LHCN-M2 (cell line): ENCODE measurements at places on chromosomes 16 and 17. TPM values are rescaled to one million over a fixed set of nuclear protein-coding genes. Genes with fewer than 3 reads are reported as not detected.

DNA sequence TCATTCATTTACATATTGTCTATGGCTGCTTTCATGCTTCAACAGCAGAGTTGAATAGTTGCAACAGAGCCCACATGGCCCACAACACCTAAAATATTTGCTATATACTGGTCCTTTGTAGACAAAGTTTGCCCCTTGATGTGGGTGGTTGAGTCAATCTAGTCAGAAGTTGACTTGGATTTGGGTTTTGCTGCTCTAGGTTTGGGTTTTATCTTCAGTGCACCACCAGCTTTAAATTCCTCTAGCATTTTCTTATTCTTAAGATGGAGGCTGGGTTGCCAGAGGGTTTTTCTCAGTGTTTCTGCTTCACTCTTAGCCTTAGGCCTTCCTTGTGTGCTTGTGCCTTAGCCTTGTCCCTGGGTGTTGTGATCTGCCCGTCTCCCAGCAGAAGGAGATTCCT is 51.0 kb downstream of the CCDC182 start:
- no peak for DNase-seq

- DNase-seq: no peak
These were observed 61.7 kb upstream of the CLEC18A start for GRCh38 chr16:69889295-69889964.

DNA sequence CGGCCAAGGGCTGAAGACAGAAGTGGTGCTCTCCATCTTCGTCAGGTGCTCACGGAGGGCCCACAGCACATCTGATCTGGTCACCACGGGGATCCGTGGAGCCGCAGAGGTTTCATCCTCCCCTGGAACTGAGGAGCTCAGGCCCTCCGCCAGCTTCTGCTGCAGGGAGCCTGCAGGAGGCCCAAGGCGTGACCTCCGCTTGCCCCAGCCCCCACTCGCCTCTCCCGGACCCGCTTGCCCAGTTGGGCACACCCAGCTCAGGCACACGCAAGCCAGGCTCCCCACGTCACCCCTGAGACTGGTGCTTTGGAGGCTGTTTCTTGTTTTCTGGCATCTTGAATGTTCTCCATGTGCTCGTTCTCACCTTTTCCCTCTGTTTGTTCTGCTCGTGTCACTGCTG is 39.4 kb upstream of the CHMP6 start:
- no peak for DNase-seq

DNA sequence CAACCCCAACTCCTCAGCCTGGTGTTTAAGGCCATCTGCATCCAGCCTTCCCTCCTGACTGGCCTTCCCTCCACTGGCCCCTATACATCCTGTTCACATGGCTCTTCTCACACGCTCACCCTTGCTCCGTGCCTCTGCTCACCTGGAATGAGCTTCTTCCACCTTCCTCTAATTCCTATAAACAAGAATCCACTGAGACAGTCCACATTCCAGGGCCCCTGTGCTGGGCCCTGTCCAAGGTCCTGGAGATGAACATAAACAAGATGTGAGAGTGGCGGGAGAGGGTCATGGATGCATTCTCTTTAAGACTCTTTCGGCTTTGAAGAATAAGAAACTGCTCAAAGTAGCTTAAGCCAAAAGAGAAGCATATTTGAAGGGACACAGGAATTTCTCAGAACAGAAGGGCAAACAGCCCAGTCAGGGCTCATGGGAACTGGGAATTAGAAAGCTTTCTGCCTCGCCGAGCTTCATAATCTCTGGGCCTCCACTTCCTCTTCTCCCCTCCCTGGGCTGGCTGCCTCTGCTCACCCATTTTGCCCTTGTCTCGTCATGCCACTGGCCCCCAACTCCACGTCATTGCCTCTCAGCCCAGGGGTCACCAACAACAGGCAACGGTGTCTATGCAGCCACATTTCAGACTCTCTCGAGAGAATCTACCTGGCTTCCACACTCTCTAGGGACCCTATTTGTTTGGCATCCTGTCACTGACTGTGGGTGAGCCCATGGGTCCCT is 13.5 kb downstream of the SPPL2C start:
- peak; percentile 5 for DNase-seq

DNA sequence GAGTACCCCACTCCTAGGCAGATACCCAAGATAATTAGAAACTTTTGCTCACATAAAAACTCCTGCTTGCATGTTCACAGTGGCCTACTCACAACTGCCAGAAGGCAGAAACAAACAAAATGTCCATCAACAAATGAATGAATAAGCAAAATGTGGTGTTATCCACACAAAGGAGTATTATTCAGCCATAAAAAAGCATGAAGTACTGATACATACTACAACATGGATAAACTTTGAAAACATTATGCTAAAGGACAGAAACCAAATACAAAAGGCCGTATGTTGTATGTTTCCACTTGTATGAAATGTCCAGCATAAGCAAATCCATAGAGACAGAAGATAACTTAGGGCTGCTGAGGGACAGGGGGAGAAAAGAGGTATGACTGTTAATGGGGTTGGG is 1.9 kb downstream of the HSDL1 start:
- no peak for DNase-seq

GRCh38 chr17:57441270-57441600 is 184.9 kb downstream of the MSI2 start:
- no peak for DNase-seq

DNA sequence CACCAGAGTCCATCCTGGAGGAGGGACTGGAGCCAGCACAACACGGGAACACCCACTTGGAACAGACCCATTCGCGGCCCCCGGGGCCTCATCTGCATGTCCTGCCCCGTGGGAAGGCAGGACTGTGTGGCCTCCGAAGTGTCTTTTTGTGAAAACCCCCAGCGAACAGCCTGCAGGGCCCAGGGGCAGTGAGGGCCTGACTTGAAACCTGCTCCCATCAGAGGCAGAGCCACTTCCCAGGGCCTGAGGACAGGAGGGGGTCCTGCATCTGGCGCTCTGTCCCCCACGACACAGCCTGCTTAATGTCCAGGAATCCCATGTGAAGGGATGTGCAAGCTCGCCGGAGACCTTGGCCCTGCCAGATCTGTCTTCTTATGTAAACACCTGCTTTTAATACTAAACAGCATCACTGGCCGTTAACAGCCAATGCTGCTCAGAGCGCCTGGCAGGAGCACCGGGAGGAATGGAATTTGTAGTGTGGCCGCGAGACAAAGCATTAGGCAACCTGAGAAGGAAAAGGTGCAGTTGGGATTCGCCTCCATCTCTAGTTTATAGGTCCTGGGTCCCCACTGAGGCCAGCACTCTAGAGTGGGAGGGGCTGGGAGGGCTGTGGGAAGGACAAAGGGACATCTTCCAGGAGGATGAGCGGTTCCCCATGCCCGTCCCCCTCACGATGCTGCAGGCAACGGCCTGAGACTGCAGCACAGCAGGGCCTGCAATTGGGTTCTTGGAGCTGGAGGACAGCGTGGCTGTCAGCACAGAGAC is 9.6 kb upstream of the EVPL start:
- no peak for DNase-seq

- DNase-seq: peak; percentile 99
These were observed 6.7 kb upstream of the CD68 start for GRCh38 chr17:7572588-7573323.

DNA sequence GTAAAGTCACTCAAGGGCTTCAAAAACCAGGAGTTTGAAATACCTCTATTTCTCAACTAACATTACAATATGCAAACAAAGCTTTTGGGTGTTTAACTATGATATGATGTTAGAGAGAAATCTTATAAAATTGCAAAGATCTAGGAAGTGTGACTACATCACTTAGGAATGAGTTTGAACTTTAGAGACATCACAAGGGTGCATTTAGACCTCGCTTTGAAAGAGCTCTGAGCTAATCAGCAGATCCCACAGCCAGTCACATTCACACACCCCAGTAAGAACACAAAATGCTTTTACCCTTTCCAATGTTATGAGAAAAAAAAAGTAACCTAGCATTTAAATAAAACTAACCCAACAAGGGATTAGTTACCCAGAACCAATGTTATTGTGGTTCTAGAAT is 45.2 kb downstream of the HYDIN start:
- DNase-seq: no peak

GRCh38 chr17:71023249-71024030 is 854.1 kb downstream of the KCNJ2 start:
- peak; percentile 11 for DNase-seq

- DNase-seq: peak; percentile 72
These were observed 4.4 kb downstream of the CFAP97D1 start for GRCh38 chr17:43784628-43785101.

- peak; percentile 37 for DNase-seq
These were observed 5.1 kb downstream of the UBN1 start for GRCh38 chr16:4852221-4852872.

The SSTR5 gene
- 0.64 and 0.98 TPM in 2 replicates for total RNA-seq

The SBK1 gene
- total RNA-seq: under 0.01 and 0.06 TPM in 2 replicates

The PMP22 gene
- 23.6 and 26.4 TPM in 2 replicates for total RNA-seq

The IL17C gene
- total RNA-seq: not detected in 2 replicates

The ARHGDIG gene
- total RNA-seq: not detected in 2 replicates

The KRT23 gene
- not detected in 2 replicates for total RNA-seq

The UTS2R gene
- 0.11 TPM in 1 of 2 replicates, not detected in the other for total RNA-seq

The TSNAXIP1 gene
- total RNA-seq: 0.77 and 1.6 TPM in 2 replicates

The MEIOB gene
- not detected in 2 replicates for total RNA-seq

The KRT17 gene
- total RNA-seq: 6.9 and 11.0 TPM in 2 replicates
